ENCODE measurements at places on chromosomes 5 and 9.

- no peak for DNase-seq
These were observed 33.3 kb upstream of the RORB start for GRCh38 chr9:74463825-74464224.

DNA sequence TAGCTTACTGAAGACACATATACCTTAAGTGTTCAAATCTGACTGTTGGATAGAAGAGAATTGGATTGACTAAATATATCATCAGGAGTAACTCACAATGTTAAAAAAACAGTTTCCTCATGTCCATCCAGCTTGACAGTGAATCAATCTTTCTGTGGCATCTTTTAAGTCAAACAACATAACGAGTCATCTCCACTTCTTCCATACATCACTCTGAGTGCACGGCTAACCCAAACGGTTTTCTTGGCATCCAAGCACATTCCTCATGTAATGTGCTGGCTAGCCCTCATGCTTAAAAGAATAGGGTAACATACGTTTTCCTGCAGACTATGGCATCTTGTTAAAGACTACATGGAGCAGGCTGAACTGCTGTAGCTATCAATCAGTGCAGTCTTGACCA is 291.5 kb upstream of the TRPC7 start:
- DNase-seq, result no peak

DNA sequence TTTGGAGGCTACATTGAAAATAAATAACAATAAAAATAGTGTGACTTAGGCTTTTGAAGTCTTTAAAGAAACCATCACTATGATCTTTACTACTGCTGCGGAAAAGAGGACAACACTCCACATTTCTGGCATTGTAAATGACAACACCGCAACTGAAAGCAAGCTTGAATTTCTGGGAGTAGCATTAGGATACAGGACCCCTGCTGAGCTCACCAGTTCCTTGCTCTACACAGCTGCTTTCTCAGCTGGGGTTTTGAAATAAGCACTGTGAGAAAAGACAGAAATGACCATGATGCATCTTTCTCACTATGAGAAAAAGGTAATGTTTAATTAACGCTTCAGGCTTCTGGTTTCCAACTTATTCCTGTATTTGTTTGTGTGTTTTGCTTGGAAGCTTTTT is 168.0 kb downstream of the TAF11L14 start:
- DNase-seq, result no peak

- peak; percentile 28 for DNase-seq
These were observed 93.2 kb downstream of the ZFAND5 start for GRCh38 chr9:72271613-72272478.

- DNase-seq, result no peak
These were observed 21.8 kb downstream of the IRX4 start for GRCh38 chr5:1860949-1861348.

DNA sequence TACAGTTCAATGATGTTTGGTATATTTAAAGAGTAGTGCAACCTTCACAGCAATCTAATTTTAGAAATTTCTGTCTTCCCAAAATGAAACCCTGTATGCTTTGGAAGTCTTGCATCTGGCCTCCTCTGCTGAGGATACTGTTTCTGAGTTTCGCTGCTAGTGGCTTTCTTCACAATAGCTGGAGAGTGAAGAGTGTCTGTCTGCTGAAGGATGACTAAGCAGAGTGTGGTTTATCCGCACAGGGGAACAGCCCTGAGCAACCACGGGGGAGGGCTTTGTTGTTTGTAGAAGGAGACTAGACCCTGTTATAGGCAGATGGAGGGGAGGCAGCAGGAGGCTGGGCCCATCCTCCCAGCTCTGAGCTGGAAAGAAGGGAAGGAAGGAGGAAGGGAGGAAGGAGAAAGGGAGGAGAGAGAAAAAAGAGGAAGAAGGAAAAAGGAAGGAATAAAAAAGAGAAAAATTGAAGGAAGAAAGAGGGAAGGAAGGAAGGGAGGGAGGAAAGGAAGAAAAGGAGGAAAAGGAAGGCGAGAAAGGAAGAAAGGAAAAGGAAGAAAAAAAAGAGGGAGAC is 10.5 kb upstream of the IRX2 start:
- no peak for DNase-seq

GRCh38 chr5:38825494-38825893 is 20.3 kb upstream of the OSMR start:
- DNase-seq, result no peak

DNA sequence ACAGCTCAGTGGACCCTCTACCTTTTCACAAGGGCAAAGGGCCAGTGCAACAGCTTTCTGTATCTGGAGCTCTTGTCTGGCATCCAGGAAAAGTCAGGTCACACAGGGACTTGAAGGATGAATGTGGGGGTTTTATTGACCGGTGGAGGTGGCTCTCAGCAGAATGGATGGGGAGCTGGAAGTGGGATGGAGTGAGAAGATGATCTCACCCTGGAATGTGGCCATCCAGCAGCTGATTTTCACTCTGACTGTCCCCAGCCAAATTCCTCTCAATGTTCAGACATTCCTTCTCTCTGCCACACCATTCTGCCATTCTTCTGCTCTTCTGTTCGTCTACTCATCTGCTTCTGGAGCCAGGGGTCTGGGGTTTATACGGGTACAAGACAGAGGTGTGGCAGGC is 1119.9 kb downstream of the TAF11L14 start:
- no peak for DNase-seq

DNA sequence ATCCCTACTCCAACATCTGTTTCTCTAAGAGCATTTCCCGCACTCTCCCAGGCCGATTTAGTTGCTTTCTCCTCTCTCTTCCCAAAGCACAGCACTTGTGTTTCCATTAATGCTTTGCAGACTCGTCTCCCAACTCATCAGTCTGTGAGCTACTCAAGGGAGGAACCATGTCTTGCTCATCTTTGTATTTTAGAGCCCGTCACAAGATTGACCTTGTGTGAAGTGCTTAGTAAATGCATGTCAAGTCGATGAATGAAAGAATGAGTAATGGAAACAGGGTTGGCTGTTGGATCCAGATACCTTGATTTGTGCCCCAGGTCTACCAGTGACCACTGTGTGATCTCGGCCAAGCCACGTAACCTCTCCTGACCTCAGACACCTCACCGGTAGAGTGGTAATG is 99.3 kb downstream of the KLF4 start:
- no peak for DNase-seq

DNA sequence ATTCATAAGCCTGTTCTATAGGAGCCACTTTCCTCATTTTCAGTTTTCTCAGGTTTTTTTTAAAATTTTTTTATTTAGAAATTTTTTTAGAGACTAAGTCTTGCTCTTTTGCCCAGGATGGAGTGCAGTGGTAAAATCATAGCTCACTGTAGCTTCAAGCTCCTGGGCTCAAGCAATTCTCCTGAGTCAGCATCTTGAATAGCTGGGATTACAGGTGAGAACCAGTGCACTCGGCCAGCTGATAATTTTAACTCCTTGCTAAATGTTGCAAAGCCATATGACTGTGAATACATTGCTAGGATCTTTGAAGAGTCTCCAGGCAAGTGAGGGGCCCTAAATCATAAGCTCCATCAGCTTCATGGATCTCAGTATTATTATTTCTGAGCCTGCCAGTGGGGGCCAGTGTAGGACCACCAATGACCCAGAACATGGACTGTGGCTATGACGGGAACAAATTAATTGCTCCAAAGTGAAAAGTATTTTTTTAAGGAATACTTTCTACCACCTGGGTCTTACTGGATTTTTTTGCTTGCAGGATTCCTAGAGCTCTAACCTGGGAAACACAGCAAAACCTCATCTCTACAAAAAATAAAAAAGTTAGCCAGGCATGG is 5.7 kb upstream of the GAPVD1 start:
- no peak for DNase-seq

- DNase-seq, result no peak
These were observed 96.4 kb downstream of the CFAP90 start for GRCh38 chr5:7754490-7754889.

- DNase-seq, result no peak
These were observed 13.2 kb upstream of the SLC25A48 start for GRCh38 chr5:135821061-135821801.

DNA sequence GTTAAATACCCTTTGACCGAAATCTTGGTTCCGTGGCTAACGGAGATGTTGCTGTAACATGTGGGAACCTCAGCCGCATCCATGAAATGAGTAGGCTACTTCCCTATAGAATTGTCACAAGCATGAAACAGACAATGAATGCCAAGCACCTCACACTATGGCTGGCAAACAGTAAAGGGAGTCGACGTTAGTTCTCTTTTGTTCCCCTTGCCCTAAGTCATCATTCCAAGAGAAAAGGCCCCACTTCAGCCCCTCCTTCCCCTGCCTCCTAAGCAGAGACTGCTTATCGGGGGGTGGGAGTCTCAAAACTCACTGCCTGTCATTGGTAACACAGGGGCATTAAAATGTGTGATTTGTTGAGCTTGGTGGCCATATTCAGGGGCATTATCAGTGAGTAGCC is 159.6 kb downstream of the MAPKAP1 start:
- DNase-seq, result no peak

- no peak for DNase-seq
These were observed 194.3 kb upstream of the MSX2 start for GRCh38 chr5:174529925-174530681.

- no peak for DNase-seq
These were observed 5.9 kb downstream of the MACIR start for GRCh38 chr5:103264508-103264907.

- no peak for DNase-seq
These were observed 39.8 kb downstream of the RBM27 start for GRCh38 chr5:146243247-146243646.

DNA sequence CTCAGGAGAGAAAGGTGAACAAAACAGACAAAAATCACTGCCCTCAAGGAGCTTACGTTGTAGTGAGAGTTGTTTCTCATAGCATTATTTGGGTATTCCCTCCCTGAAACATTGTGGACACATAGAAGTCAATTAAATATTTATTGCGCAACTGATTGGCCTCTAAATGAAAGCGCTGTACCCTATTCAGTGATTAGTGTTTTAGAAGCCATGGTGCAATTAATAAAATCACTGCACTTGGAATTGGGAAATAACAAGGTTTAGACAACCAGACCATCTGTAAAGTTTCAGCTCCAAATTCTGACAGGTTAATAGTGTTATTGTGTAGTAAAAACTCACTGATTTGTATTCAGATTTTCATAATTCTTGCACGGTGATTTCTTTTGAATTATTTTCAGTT is 35.9 kb downstream of the TNPO1 start:
- no peak for DNase-seq

GRCh38 chr5:37662789-37663485 is 176.9 kb downstream of the GDNF start:
- no peak for DNase-seq

DNA sequence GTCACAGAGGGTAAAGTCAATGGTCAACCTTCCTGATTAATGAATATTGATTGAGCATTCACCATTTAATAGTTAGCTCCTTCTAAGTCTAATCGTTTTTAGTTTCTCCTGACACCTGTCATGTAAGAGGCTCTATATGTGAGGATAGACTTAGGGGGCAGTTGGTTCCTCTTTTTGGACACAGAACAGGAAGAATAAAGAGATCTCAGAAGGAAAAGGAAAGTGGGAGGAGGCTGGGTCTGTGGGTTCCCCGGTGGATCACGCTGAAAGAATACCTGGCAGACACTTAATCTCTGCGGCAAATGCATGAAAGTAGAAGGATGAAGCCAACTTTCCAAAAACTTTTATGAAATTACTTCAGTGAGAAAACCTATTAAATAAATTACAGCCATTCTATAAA is 98.4 kb downstream of the PDE4D start:
- DNase-seq, result no peak

GRCh38 chr5:112931473-112931872 is 9.4 kb upstream of the REEP5 start:
- DNase-seq, result no peak

DNA sequence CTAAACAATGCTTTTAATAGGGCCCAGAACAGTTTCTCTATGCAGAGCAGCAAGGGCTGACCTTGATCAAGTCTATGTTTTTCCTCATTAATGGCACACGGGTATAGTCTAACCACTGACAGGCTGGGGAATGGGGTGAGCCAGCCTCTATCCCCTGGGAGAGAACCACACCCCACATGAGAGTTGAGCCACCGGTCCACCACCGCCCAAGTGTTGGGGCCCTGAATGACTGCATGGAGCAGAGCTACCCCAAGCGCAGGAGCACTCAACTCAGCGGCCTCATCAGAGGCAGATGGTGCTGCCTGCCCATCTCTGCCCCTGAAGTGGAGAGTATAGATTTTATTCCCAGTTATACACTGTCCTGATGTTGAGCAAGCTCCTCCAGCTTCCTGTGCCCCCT is 247.9 kb upstream of the IRX1 start:
- DNase-seq, result no peak

DNA sequence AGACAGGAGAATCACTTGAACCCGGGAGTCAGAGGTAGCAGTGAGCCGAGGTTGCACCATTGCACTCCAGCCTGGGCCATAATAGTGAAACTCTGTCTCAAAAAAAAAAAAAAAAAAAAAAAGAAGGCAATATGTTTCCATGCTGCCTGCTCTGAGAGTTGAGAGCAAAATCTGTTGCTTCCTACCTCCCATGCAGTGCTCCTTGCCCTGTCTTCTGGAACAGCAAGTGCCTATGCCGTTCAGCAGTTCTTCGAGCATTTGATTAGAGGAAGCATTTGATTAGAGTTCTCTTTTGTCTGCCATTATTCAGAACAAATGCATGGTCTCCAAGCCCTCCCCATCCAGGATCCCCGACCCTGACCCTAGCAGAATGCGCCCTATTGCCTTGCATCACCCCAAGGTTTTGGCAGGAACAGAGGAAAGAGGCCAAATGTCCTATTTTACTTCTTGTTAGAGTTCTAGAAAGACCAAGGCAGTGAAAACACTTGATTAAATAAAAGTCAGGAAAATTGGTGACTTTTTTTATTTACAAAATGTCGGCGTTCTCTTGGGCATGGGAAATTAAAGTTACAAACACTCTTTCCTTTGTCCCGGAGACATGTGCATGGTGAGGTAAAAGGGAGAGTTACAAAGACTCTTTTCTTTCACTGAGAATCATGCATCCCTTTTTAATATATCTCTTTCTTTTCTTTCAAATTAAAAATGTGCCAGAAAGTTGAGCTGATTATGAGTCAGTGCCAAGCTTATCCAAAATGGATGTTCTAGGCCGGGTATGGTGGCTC is 27.8 kb upstream of the FSD1L start:
- no peak for DNase-seq

DNA sequence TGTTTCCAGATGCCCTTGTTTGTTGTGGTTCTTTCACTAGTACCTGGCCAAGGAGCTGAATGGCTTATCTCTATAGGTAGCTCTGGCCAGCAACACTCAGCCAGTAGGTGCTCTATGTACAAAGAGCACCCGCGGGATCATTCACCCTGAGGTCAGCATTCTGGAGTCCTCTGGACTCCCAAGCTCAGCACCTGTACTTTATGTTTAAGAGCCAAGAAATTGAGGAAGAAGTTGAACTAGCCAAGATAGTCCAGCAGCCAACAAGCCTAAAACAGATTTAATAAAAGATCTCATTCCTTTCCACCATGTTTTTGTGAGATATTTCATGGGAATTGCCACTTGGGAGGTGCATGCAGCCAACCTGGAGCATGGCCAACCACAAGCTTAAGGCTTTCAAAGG is 242.6 kb upstream of the PAPPA start:
- DNase-seq, result no peak

Measured in GM12892 (cell line).